ENCODE measurements at places on chromosomes 4 and X.
A peak's percentile ranks its signal among the peaks of the same experiment; 100 is the strongest.

- DNase-seq = no peak
These were observed 15.2 kb downstream of the SHROOM4 start for GRCh38 chrX:50798783-50799182.

DNA sequence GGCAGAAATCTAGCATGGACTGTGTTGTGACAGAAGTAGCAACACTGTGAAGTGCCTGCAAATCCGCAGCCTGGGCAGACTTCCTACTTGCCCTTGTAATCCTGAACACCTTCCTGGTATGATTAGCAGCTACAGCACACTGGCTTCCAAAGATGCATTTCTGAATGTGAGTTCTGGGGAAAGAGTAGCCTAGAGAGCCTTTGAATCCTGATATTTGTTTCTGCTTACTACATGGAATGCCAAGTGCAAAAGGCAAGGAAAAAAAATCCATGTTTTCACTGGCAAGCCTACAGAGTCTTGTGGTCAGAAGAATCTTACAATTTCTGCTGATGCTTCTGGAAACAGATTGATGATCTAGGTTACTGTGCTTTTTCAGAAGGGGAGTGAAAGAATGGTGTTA, 223.7 kb downstream of the COL25A1 start:
- DNase-seq = no peak

- no peak for DNase-seq
These were observed 24.2 kb downstream of the MID2 start for GRCh38 chrX:107849747-107850421.

DNA sequence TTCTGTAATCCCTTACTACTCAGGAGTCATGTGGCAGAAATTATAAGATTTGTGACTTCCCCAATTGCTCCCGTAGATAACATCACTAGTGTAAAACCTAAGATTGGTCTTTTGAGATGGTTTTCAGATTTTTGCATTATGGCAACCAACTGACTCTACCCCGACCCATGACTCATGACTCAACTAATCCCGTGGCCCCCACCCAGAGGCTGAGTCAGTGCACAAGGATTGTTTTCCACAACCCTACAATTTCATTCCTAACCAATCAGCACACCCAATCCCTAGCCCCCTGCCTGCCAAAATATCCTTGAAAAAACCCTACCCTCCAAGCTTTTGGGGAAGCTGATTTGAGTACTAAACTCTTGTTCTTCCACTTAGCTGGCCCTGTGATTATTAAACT, 109.4 kb upstream of the FAM9C start:
- DNase-seq = no peak

DNA sequence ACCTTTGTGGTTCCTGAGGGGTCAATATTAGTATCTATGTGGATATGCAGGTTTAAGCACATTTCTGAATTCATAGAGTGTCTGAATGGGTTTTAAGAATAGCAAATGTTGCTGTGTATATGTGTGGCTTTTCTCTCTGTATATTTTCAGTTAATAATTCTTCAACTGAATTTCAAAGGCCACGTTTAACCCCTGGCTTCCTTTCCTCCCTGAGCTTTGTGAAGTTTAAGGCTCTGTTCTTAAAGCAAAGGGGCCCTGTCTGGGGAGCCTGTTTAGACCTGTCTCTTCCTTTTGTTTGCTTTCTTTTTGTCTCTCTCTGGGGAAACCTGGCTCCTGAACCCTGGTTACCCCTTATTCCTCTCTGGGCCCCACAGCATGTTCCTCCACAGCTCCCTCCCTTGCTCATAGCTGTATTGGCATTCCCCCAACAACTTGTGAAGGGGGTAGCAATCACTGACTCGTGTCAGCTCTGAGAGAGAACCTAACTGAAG, 139.1 kb downstream of the COL4A6 start:
- DNase-seq = no peak

DNA sequence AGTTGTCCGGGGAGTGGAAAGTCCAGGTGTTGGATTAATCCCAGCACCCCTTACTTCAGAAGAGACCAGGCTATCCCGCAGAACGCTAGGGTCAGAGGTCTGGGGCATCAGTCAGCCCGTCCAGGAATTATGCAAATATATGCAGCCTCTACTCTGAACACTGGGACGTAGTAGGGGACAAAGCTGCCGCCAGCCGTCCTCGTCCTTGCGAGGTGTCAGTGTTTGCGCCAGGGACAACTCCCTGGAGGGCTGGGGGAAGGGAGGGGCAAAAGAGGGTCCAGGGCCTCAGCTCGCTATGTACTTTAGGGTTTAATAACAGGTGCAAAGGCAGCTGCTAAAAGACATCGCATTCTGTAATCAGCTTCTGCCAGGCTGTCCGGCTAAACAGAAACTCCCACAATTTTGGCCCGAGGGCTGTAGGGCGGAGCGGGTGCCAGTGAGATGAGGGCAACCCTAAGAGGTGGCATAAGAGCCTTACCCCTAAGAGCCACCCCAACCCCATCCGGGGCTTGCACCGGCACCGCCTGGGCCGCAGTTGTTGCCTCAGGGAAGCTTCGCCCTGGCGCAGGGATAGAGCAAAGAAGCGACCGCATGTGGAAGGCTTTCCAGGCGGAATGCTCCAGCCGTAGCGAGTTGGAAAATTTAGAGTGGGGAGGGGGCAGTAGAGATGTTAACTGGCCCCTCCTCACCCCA, 8.4 kb downstream of the HAND2 start:
- DNase-seq = no peak

DNA sequence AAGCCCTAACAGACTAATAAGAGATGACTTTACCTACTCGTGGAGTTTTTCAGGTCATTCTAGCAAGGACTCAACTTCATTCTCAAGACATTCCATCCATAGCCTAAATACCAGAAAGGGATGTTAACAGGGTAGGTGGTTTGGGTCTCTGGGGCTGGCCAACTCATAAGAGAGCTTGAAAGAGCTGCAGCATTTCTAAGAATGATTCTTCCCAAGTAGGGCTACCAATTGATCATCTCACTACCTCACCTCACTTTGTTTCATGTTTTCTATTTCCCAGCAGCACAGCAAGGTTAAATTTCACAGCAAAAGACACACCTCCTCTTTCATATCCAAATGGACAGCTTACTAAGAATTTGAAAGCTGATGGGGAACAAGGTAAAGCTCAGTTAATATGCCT, 614.8 kb upstream of the DIPK2B start:
- no peak for DNase-seq

DNA sequence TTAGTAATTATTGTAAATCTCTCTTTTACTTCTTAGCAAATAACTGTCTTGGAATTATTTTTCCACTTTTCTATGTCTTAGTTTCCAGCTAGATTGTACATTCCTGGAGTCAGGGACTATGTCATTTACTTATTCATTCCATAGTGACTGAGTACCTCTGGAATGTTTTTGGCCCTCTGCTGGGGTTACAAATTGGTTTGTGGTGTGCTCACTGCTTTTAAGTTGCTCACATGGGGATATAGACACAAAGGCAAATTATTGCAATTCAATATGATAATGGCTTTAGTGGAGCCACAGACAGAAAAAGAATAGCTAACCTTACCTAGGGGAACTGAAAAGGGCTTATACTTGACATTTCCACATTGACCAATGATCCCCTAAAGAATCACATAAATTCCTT, 63.7 kb upstream of the PDGFRA start:
- no peak for DNase-seq

DNA sequence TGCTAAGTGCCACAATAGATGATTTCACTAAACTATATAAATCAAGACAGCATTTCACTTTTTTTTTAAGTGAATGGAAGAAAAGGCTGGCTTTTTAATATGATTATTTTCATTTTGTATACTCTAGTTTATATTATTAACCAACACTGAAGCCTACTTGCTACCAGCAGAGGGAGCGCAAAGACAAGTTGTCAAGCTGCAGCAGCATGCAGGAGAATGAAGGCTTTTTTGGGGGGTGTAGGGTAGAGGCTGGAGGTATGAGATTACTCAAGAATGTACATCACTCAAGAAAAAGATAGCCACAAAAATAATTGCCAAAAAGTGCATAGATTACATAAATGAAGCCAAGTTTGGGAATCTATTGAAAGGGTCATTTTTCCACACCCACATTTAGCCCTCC, 519.5 kb downstream of the FGF13 start:
- peak; percentile 20 for DNase-seq

- no peak for DNase-seq
These were observed 19.2 kb downstream of the SLC9A7 start for GRCh38 chrX:46739736-46740135.

DNA sequence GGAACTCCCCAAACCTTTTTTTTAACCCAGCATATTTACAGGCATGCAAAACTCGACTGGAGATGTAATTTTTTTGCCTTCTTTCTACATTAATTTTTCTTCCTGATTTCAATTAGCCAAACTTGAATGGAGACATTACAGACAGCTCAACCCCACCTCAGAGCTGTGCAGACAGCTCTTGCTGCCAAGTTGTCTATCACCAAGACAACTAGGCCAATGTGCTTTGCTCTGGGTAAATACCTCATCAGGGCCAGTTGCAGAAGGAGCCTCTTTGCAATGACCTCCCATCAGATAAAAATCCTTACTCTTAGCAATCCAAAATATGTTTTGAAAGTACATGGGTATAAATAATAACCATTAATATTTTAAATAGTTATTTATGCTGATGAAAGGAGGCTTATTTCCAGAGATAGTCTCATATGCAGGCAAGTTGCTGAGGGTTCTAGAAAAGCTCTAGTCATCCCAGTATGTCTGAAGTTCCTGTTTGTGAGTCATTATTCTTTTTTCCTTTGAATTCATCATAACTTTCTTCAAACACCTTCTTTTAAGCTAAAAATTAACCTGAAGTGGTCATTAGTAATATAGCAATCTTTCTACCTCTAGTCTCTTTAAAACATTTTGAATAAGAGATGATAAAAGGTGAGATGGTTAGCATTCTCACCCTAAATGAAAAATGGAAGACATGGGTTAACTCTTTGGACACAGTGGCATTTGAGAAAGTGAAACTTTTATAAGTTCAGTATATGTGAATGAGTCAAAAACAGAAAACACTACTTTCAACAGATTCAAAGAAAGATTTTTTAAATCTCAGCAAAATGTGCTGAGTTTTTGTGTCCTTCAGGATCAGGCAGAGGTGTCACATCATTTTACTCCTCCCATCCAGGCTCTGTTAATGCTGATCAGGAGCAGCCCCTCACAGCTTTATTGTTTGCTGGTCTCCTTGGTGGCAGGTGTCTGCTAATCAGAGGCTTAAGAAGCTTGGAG, 475.5 kb upstream of the FGF16 start:
- no peak for DNase-seq

DNA sequence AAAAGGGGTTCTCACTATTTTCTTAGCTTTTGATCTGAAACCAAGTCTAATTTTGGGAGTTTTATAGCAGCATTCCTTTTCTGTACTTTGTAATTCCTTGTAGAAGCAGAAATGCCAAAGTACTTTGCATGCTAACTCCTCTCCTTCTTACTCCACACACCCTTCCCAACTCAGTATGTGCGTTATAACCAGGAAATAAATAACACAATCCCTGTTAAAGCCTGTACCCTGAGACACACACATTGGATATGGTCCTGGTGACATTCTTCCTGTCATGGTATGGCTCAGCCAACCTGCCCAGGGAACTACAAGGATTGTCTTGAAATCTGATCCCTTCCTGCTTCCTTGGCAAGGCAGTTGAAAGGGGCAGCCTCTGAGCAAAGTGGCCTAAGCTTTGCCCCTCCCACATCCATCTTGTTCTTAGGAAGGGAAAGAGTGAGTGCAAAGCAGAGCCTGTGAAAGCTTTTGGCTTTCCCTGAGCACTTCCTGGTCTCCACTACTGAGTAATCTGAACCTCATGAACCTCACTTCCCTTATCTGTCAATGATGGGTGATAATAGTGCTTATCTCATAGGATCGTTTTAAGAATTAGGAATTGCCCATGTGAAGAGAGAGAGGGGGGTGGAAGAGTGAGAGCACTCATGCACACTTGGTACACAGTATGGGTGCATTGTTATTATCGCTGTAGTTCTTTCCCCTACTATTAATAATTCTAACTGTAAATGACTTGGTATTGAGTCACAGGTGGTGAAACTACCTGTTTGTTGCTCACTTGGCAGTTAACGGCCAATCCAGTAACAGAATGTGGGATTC, 109.3 kb downstream of the AFF2 start:
- DNase-seq = no peak

- no peak for DNase-seq
These were observed 125.8 kb upstream of the STX18 start for GRCh38 chr4:4667622-4668081.

DNA sequence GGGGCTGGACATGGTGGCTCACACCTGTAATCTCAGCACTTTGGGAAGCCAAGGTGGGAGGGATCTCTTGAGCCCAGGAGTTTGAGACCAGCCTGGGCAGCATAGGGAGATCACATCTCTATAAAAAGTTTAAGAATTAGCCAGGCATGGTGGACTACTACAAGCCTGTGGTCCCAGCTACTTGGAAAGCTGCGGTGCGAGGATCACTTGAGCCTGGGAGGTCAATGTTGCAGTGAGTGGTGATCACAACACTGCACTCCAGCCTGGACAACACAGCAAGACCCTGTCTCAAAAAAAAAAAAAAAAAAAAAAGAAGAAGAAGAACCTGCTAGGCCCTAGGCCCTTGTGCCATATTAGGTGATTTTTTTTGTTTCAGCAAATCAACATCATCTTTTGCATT, 12.2 kb downstream of the SRD5A3 start:
- DNase-seq = no peak

GRCh38 chr4:186765138-186765537, 41.5 kb upstream of the FAT1 start:
- no peak for DNase-seq

GRCh38 chr4:89069481-89069880, 12.5 kb upstream of the FAM13A start:
- no peak for DNase-seq

DNA sequence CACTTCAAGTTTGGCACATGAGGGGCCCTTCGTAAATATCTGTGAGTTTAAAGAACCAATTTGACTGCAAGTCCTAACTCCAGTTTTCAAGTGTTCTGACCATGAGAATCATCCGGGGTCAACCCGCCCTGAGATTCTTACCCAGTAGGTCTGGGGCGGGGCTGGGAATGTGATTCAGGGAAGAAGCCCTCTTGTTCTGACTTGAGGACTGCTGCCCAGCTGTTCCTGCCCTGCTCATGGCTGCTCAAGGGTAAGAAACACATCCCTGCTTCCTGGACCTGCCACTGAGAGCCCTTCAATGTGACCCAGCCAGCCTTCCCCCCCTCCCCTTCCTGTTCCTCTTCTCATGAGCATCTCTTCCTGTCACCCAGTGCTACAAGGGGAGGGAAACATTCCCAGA, 92.7 kb upstream of the PGRMC2 start:
- no peak for DNase-seq

- DNase-seq = no peak
These were observed 753.6 kb downstream of the RAPGEF2 start for GRCh38 chr4:159856451-159856850.

GRCh38 chr4:54585321-54586000, 72.3 kb upstream of the KIT start:
- no peak for DNase-seq
